ENCODE measurements at places on chromosomes 2 and 18.

DNA sequence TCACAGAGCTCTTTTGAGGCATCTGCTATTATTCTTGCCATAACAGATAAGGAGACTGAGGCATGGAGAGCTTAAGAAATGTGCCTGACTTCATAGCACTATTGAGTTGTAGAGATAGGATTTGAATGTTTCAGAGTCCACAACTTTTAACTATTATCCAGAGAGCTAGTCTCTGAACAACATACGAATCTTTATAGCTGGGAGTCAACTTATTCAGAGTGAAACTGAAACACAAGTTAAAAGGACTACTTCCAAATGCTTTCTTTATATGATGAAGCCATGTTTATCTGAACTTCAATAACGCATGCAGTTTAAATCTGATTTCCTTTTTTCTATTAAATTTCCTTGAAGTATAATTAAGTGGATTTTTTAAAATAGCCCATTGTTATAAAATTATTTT is 268.8 kb downstream of the IKZF2 start:
- no peak for DNase-seq

- DNase-seq: no peak
Measured at GRCh38 chr2:162581959-162582798, 238.2 kb downstream of the GCA start.

DNA sequence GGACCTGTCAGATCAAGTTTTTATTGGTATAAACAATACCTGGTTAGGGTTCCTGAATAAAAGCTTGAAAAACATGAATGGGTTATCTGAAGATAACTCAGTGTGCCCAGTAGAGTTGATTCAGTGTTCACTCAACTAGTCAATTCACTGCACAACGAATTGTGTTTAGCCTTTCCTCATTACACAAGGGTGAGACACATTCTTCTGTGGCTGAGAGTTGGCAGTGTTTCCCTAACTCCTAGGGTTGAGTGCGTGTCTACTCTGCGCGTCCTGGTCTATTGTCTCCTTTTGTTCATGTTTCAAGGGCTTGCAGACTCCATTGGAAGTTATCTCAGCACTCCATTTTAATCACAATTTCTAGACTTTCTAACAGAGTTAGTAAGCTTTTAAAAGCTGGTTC is 32.8 kb upstream of the TMEM178A start:
- peak; percentile 88 for DNase-seq

- no peak for DNase-seq
Measured at GRCh38 chr2:9033385-9034168, 30.1 kb upstream of the MBOAT2 start.

DNA sequence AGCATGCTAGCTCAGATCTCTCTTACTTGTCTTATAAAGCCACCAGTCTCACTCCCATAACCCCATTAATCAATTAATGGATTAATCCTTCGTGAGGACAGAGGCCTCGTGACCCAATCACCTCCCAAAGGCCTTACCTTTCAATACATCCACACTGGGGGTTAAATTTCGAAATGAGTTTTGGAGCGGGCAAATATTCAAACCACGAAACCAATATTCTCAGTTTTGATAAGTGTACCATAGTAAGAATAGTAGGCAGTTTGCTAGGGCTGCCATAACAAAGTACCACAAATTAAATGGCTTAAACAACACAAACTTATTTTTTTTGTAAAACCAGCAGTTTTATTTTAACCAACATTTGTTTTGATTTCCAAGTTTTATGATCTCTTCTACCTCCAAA is 15.2 kb downstream of the HIBCH start:
- DNase-seq: no peak

DNA sequence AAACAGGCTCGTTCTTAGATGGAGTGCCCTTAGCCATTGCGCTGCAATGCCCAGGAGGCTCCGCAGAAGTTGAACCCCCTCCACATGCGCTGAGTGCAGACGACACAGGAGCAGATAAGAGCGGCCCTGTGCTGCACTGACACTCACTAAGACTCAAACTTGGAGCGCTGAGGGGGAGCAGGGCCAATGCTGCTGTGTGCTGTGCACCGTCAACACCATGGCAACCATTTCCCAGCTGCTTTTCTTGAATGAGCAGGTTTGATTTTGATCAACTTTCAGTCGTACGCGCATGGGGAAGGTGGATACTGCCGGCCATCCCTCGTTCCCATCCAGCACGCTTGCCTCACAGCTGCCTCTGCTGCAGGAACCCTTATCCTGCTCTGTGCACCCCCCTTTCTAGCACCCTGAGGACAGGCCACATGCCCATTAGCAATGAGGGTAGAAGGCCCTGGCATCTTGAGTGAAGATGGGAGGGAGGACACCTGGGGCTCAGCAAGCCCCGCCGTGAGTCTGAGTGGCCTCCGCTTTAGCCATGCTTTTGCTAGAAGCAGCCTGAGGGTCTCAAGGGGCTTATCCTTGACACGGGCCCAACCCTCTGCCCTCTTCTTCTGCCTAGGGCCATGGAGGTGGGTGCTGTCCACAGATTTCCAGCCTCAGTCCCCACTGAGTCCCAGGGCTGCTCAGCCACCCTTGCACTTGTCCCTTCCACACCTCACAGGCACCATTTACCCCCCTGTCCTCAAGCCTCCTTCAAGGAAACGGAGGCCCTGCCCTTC is 271.9 kb downstream of the PHLPP1 start:
- no peak for DNase-seq

- DNase-seq: no peak
Measured at GRCh38 chr18:75052475-75052874, 156.5 kb downstream of the PTGR3 start.

GRCh38 chr2:98583816-98584618 is 24.3 kb downstream of the COA5 start:
- DNase-seq: no peak

GRCh38 chr2:239224199-239224570 is 176.6 kb downstream of the HDAC4 start:
- DNase-seq: no peak

GRCh38 chr2:142688856-142689605 is 188.4 kb upstream of the KYNU start:
- no peak for DNase-seq

DNA sequence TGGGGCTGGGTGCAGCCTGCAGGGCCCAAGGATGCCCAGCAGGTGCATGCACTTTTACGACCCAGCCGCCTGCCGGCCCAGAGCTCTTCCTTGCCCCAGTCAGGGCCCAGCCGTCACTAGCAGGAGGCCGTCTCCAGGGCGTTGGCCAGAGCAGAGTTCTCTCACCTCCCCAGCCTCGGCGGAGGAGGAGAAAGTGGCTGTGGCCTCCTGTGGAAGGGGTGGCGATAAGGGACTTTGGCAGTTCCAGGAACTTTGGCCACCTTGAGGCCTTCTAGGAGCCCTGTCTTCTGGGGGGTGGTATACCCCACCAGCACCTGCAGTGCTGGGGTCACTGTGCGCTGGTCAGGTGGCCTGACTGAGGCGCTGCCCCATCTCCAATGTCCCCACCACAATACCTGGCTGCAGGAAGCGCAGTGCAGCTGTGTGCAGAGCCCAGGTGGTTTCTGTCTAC is 22.0 kb downstream of the NPPC start:
- no peak for DNase-seq

Measured in AG09309 (cell line).